ENCODE measurements at places on chromosomes 1 and 21.
A peak's percentile ranks its signal among the peaks of the same experiment; 100 is the strongest.

DNA sequence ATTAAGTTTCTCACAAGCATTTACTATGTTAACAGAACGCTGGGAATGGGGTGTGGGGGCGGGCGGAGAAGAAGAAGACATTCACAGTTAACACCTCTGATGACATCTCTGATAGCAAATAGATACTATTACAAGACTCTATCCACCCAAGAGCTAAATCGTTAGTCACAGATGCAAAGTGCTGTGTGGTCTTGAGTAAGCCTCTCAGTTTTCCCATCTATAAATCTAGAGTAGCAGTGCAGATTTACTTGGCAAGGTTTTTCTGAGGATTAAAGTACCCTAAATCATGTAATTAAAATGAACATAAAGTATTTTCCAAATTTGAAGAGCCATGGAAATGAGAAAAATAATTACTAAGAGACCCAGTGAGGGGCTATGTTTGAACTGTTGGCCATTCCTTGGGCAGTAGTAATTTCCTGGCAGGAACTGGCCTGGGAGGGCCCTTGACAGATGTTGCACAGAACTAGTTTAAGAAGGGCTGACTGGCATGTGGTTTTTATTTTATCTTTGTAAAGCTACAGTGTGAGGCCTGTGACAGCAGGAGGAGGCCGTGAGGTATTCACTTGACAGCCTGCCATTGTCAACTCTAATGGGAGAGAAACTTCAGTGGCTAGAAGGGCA lies 58.7 kb upstream of the APOBEC4 start:
- DNase-seq, result no peak

- DNase-seq, result no peak
These were observed 17.9 kb upstream of the CENPF start for GRCh38 chr1:214584805-214585766.

DNA sequence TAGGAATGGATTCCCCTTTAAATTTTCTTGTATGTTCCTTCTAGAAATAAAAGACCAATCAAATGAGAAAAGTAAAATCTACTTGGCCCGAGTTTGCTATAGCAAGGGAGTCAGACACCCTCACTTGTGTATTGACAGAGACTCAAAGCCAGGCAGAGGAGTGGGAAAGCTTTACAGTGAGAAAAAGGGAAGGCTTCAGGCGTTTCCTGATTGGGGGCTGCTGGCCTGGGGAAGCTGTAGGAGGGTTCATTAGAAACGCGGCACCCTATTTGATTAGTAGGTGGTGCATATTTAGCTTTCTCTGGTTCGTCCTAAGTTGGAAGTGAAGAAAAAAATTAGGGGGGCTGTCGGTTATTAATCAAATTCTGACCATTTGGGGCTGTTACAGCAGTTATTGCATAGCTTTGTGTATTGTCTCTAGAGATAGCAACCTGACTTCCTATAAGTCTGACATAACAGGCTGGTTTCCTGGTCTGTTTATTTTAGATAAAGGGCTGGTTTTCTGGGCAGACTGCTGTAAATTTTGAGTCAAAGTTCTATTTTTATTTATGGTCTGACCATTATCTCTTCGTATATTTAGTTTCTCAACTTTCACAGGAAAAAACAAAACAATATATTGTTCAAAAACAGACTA lies 10.0 kb downstream of the SLC25A24 start:
- DNase-seq, result no peak

DNA sequence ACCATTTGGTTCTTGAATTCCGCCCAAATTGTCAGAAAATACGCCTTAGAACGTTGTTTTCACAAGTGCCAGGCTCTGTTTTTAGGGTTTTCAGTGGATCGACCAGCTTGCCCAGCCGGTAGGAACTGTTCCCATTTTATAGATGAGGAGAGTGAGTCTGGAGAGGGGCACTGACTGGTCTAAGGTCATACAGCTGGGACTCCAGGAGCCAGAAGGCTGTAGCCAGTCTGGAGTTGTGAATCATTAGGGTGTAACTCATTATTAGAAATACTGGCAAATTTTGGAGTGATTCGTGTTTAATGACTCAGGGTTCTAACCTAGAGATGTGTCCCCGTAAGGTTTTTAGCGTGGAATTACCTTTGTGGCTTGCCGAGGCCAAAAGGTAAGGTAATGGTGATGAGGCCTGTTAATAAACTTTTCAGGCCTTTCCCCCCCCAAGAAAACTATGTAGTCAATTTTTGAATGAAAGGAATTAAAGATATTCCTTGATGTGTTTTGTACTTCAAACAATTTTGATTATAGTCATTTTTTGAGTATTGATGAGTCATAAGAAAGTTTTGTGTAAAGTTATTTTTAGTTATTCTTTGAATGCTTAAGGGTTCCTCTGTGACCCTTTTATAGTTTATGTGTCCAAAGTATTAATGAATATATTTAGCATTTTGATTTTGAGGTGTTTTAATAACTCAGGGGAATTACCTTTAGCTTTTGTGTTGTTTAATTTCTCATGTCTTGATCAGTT lies 2.1 kb downstream of the DYRK1A start:
- no peak for DNase-seq

DNA sequence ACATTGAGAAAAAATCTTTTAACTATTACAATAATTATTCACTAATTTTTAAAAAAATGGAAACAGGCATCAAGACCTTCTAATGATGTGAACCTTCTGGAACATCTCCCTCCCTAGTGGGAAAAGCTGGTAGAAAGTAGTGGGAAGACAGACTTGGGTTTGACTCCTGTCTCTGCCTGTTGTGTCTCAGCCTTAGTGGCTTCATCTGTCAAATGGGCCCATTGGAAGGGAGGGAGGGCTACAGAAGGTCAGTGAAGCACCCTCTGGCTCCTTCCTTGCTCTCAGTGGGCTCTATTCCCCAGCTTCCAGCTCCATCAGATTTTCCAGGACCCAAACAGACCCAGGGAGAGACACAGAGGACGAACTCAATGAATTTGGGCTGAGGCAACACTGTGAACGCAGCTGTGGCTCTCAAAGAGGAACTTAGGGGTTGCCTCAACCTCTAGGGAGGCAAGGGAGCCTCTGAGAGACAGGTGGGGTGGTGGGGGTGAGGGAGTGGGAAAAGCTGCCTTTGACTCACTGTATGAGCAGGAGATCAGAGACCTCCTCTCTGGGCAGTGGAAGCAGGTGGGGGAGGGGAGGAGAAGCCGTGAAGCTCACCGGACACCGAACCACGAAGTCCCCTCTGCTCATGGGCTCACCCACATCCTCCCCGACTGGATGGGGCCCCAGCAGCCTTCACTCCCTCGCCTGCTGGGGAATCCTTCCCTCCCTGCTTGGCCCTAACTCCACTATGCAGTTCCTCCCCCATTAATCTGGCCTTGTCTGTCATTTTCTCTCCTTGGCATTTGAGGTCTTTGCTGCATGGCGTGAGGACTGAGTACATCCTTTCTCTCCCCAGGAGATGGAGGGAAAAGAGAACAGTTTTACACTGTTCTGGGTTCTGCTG lies 4.5 kb downstream of the CNR2 start:
- no peak for DNase-seq

GRCh38 chr1:246178717-246179311 lies 328.3 kb downstream of the SMYD3 start:
- no peak for DNase-seq

DNA sequence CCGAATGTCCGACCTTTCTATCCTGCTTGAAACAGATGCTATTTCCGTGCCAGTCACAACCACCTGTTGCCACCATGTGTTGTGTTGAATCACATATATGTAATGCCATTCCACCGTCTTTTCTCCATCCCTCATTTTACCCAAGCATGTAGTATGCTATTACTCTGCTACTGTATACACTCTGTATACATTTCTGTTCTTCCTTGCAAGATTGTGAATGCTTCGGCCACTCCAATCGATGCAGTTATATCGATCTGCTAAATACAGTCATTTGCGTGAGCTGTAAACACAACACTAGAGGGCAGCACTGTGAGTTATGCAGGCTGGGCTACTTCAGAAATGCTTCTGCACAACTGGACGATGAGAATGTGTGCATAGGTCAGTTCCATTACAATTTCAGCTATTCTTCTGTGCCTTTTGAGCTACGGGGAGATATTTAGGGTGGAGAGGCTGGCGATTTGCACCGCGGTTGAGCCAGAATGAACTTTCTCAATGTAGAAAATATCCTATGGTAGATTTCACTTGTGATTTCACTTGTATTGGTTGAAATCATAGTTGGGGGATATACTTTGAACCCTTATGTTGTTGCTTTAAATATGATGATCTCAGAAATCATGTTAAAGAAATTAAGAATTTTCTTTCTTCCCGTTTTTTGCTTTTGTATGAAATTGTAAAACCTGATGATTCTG lies 289.8 kb downstream of the NTNG1 start:
- no peak for DNase-seq

GRCh38 chr21:27526451-27526850 lies 559.6 kb upstream of the ADAMTS5 start:
- DNase-seq, result no peak

- DNase-seq, result no peak
These were observed 64.9 kb downstream of the TOR1AIP2 start for GRCh38 chr1:179812501-179813292.

GRCh38 chr1:208157769-208158168 lies 86.4 kb downstream of the PLXNA2 start:
- DNase-seq, result no peak

- DNase-seq, result no peak
These were observed 36.2 kb upstream of the EPHA8 start for GRCh38 chr1:22527122-22527521.

GRCh38 chr1:173415490-173415889 lies 61.6 kb upstream of the PRDX6 start:
- no peak for DNase-seq

DNA sequence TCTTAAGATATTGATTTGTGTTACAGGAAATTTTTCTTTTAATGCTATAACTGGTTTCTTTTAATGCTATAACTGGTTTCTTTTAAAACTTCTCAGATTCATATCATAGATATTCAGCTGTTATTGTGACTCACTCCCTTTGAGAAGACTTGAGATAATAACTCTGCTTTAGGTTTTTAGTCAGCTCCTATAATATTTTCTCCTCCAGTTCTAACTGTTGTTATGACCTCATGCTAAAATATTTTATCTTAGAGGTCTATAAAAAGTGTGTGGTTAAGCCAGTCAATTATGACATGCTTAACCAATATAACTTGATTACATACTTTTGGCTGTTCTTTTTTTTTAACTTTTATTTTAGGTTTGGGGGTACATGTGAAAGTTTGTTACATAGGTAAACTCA lies 280.2 kb downstream of the PTGER3 start:
- DNase-seq, result no peak

GRCh38 chr1:153572569-153573015 lies 6.9 kb upstream of the S100A2 start:
- no peak for DNase-seq

DNA sequence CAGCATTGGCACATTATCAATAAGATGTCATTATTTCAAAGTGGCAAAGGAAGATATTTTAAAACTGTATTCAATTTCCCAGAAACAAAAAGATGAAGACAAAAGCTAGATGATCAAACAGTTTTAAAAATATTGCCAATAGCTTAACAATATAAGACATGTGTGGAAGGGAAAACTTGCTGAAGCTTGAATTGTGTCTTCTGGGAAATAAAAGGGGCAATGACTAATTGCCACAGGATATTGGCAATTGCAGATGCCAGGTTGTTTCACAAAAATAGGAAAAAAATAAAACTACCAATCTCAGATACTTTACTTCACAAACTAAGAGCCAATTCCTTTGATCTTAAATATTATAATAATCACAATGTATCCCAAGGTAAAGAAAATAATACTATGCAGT lies 679.8 kb upstream of the ADAMTS5 start:
- no peak for DNase-seq

DNA sequence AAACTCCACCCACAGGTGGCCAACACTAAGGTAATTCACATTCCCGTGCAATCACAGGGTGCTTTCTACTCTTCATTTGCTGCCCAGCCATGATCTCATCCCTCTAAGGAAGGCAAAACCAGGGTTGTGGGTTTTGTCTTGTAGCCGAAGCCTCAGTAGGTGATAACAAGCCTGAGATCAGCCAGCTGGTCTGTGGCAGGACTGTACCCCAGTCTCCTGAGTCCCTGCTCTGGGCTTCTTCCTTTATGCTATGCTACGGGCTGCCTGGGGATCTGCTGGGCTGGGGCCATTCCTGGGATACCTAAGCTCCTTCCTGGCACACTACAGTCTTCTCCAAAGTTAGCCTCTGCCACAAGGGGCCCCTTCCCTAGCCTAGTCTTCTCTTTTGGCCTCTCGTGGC lies 9.8 kb downstream of the PPFIA4 start:
- no peak for DNase-seq

- DNase-seq, result no peak
These were observed 3.9 kb downstream of the MTR start for GRCh38 chr1:236799001-236799400.

DNA sequence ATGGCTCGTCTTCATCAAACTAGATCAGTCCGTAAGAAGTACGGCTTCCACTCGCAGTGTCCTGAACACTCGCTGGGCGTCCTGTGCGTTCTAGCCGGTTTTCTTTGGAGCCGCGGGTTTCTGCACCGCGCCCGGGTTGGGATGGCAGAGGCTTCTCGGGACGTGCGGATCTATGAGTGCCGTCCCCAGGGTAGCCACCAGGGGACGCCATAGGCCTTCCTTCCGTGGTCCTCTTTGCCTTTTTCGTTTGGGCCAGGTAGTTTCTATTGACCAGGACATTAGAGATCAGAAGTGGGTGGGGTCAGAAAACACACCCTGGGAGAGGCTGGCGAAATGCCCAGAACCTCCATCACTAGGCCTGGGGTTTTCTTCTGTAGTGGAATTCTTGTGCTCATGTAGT lies 273.8 kb downstream of the FAM72C start:
- DNase-seq, result no peak

DNA sequence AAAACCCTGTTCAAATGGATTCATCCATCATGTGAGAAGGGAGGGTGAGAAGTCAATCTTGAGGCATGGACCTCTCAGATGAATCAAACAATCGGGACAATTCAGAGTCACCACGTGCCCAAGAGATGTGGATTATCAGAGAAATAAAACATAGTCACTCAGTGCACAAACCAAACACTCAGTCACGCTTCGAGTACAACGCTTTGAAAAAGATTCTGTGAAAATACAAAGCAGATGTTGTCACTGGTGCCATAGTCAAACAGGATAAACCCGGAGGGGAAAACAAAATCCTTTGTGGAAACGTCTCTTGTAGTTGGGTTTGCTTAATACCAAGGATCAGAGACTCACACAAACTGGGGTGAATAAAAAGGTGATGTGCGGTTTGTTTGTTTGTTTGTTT lies 188.4 kb downstream of the RRAGC start:
- peak; percentile 9 for DNase-seq

DNA sequence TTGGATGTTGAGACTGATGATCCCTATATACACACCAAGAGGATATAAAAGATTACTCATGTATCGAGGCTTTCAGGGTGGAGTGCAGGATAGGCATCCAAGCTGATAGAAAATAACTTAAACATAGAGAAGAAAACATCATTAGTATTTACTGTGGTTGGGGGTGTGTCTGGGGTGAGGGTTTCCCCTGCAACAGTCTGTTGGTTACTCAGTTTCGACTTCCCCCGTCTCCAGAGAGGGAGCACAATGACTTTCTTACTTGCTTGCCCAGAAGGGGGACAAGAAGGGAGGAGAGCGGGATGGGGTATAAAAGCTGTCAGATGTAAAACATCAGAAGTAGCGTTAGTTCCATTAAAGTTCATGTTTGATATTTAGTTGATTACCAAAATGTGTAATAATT lies 717.4 kb upstream of the ZP4 start:
- DNase-seq, result no peak

GRCh38 chr1:56025942-56026341 lies 553.4 kb downstream of the PLPP3 start:
- no peak for DNase-seq
